ENCODE measurements at places on chromosomes 16 and 17.

GRCh38 chr17:76009447-76009846 lies 8.8 kb downstream of the CDK3 start:
- no peak for DNase-seq

DNA sequence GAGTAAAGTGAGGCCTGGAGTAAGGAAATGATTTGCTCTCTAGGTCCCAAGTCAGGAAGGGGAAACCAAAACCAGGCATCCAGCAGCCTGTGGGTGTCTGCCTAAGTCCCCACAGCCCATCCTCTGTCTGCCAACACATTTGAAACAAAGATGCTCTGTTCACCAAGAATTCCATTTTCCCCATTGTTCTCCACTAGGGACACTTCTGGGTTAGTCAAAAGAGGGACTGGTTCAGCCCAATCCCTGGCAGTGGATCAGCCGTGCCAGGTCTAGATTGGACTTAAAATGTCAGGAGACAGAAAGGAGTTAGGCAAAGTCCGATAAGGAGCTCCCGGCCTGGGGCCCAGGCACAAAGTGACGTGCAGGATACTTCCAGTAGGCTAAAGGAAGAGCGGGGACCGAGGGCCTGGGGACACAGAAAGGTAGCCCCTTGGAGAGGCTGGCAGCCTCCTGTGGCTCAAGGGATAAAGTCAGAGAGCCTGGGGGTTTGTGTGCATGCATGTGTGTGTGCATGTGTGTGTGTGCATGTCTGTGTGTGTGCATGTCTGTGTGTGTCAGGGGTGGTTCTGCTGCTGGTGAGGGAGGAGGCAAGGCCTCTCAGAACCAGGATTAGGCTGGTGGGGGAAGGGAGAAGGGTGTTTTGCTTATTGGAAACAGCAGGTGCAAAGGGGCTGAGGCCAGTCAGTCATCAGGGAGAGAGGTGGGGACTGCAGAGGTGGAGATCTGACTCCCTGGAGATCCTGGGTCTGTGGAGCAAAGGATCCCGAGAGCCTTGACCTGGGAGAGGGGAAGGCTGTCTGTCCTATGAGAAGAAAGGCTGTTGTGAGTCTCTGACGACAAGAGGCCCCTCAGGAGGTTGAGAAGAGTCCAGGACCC lies 41.7 kb upstream of the IL34 start:
- DNase-seq = no peak

DNA sequence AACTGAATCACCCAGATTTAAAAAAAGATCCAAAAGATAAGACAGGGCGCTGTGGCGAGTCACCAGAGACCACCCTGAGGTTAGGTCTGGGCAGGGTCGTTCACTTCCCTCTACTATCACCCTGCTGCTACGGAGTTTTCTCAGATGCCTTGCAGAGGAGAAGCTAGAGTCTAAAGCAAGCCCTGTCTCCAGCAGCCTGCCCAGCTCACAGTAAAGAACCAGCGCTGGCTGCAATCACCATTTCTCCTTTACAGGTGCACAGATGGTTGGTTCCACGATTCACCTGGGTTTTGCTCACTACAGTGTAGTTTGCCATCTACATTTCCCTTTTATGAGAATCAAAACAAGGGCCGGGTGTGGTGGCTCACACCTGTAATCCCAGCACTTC lies 71.3 kb downstream of the SRCIN1 start:
- DNase-seq = no peak

- DNase-seq = no peak
These were observed 6.4 kb upstream of the CCDC57 start for GRCh38 chr17:82219083-82219482.

- DNase-seq = no peak
These were observed 69.9 kb downstream of the IRX3 start for GRCh38 chr16:54216688-54217087.

DNA sequence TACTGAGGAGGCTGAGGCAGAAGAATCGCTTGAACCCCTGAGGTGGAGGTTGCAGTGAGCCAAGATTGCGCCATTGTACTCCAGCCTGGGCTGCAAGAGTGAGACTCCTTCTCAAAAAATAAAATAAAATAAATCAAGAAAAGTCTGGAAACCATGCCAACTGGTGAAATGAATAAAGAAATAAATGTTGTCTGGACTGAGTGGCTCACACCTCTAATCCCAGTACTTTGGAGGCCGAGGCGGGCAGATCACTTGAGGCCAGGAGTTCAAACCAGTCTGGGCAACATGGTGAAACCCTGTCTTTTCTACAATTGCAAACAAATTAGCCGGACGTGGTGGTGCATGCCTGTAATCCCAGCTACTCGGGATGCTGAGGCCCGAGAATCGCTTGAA lies 744 bp upstream of the LRRC37A3 start:
- DNase-seq = no peak

GRCh38 chr17:49901460-49902331 lies 53.8 kb upstream of the TAC4 start:
- DNase-seq = no peak

GRCh38 chr16:84925092-84925772 lies 86.1 kb downstream of the ZDHHC7 start:
- DNase-seq = peak; percentile 94

DNA sequence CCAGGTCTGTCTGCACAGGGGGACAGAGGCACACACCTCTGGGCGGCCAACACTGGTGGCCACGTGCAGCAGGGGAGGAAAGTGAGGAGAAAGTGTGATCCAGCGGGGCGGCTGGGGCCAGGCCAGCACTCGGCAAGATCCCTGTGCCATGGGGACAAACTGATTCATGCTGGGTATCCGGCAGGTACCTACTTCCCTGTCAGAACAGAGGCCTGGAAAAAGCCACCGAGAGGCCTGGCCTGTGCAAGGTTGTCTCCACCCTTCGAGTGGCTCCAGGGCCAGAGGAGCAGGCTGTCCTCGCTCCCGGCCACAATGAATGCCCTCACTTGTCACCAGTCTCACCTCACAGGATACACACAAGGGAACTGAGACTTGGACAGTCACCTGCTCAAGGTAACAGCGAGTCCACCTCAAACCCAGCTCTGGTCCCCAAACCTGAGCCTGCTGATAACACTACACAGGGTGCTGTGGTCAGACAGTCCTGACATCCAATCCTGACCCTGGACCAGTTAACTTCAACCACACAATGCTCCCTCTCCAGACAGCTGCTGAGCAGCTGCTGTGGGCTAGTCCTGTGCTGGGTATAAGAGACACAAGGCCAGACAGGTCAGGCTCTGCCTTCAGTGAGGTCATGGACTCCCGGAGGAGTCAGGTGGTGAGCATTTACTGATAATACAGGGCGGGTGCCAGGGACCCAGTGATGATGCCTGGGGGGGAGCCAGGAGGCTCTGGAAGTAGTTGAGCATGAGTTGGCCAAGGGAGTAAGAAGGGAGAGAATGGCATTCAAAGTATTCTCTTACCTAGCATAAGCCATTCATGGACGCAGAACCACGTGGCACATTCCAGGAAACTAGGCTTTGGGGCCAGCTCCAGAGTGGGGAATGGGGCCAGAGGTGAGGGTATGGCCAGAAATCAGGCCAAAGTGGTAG lies 53.0 kb downstream of the VAC14 start:
- DNase-seq = no peak

DNA sequence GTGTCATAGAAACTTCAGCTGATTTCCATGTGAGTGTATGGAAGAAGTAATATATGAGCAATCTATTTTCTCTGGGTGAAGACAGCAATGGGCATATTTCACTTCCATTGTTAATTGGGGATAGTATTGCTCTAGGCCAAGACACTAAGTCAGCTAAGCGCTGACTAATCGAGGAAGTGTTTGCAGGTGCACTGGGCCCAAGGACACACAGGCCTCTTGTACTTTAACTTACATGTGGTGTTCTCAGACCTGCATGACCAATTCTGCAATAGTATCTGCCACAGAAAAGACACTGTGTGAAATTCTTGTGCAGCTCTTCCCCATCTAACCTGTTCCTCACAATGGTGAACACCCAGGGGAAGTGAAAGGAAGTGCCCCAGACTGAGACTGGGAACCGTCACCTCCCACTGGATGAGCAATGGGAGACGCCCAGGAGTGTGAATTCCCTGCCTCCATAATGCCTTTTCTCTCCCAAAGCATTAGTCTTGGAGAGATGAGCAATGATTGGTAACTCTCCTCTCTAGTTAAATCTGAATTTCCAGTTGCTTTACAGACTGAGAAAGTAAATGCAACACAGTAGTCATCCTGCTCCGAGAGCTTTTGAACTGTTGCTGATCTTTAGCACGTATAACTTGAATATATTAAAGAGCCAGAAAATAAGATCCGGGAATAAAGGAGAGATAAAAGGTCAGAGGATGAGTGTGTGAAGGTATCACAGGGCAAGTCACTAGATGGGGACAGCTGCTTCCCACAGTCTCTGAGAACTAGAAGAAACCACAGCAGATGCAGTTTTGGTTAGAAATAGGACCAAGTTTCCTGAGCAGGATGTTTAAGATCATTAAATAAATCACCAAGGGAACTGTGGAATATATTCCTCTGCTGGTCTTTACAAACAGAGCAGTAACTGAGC lies 82.6 kb downstream of the CDK5R1 start:
- no peak for DNase-seq

DNA sequence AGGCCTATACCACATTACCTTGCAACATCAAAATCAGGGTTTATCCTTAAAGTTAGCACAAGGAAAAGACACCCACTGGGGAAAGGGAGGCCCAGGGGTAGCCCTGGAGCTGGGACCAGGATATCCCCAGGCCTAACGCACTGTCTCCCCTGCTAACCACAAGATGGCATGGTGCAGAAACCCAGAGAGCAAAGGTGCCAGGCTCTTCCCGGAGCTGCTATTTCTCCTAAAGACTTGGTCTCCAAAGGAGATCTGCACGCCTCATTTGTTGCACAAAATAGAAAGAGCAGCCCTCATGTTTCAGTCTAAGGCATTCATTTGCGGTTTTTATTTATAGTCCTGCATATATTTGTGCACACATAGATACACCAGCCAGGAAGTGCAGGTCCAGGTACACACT lies 408.6 kb downstream of the SOX9 start:
- DNase-seq = no peak

DNA sequence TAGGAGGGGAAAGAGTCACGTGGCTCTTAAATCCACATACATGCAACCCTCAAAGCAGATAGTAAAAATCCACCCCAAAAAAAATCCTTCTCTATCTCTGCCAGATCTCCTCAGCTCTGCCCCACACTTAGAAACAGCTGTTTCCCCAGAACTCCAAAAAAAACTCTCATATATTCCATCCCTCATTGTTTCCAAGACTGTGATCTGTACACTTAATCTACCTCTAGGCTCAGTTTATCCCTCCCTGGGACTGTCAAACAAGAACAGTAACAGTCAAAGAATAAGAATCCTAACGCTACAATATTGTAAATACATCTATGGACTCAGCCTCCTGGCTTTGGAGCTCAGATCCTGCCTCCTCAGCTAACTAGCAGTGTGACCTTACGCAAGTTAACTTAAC lies 11.6 kb downstream of the CUEDC1 start:
- DNase-seq = no peak

DNA sequence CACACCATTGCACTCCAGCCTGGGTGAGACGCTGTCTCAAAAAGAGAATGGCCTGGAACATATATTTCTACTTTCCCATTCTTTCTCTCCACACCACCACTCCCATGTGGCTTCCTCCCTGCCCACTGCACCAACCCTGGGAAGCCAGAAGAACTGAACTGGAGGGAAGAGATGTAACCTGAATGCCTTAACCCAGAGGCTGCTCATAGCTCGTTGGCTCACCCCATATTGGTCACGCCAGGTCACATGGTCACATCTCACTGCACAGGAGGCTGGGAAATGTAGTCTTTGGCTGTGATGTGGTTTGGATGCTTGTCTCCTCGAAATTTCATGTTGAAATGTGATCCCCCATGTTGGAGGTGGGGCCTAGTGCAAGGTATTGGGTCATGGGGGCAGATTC lies 5.9 kb upstream of the DNAH17 start:
- peak; percentile 52 for DNase-seq

- DNase-seq = no peak
These were observed 28.6 kb upstream of the HYDIN start for GRCh38 chr16:71259086-71259485.

DNA sequence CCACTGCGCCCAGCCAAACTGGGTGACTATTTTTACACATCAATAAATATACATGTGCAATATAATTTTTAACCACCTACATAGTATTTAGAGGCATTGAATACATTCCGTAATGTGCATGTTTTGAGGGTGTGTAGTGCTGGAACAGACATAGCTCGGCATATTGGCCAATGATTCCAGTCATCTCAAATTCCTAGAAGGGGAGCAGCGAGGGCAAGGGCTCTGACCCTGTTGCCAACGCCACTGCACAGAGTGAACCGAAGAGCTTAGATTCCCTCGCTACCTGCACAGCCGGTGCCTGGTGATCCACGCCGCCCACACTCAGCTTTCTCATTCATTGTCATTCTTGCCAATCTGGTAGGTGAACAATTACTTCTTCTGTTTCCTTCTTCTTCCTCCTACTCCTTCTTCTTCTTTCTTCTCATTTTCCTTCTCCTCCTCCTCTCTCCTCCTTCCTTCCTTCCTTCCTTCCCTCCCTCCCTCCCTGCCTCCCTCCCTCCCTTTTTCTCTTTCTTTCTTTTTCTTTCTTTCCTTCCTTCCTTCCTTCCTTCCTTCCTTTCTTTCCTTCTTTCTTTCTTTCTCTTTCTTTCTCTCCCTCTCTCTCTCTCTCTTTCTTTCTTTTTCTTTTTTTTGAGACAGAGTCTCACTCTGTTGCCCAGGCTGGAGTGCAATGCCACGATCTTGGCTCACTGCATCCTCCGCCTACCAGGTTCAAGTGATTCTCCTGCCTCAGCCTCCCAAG lies 26.3 kb upstream of the ATP2A3 start:
- DNase-seq = no peak

GRCh38 chr17:41178843-41179616 lies 1.0 kb upstream of the KRTAP4-2 start:
- no peak for DNase-seq

GRCh38 chr17:74453665-74454196 lies 12.7 kb upstream of the CD300A start:
- peak; percentile 94 for DNase-seq

DNA sequence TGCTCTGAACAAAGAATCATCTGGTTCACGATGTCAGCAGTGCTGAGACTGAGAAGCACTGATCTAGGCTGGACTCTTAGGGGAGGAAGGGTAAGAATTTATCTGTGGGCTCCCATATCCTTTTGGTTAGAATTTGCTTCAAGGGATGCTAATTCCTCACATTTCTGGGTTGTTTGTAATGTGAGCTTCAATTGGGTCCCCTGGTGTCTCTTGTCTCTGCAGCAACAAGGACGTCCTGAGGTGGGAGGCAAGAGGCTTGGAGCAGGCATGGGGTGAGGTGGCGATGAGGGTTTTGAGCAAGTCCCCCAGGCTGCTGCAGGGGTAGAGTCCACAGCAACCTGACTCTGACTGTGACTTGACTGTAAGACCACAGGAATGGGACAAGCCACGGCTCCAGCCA lies 213.8 kb upstream of the NLRP1 start:
- DNase-seq = no peak

- DNase-seq = peak; percentile 60
These were observed 16.5 kb downstream of the CRISPLD2 start for GRCh38 chr16:84836234-84836647.

- DNase-seq = no peak
These were observed 18.1 kb downstream of the RHBDL3 start for GRCh38 chr17:32283745-32284201.
